ENCODE measurements at places on chromosomes 1 and 21.
A peak's percentile ranks its signal among the peaks of the same experiment; 100 is the strongest.

DNA sequence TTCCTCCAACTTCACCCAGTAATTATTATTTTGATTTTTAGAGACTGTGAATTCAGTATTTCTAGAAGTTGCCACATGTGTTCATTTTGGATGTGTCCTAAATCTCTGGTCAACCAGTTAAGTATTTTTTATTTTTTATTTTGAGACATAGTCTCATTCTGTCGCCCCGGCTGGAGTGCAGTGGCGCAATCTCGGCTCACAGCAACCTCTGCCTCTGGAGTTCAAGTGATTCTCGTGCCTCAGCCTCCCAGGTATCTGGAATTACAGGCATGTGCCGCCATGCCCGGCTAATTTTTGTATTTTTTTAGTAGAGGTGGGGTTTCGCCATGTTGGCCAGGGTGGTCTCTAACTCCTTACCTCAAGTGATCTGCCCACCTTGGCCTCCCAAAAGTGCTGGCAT, 8.0 kb downstream of the MACF1 start:
- no peak for DNase-seq

DNA sequence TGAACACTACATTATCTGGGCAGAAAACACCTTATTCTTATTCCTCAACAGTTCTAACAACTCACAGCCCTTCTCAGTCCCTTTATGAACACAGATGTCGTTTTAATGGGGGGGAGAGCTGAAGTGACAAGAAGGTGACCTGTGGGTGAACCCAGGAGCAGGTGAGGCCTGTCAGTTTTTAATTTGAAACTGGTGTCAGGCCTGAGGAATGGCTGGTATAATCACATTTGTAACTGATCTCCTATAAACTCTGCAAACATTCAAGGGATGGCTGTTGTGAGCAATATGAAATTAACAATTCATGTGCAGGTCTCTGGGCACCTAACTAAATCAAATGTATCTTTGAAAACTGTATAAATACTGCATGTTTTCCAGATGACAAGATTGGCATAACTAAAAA, 362.1 kb upstream of the NR5A2 start:
- DNase-seq = no peak

DNA sequence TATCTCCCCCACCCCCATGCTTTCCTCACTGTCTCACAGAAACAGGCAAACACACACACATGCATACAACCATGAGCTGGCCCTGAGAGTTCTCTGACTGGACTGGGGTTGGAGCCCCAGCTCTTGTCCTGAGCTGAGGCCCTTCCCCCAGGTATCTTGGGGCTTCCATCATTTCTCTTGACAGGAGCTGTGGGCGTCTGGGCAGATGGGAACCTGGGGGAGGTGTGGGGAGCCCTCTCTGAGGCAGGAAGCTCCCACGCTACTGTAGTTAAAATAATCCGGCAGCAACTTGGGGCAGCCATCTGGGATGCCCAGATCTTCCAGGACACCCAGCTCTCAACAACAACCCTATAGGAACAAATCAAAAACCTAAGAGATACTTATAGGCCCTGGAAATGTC, 2.7 kb upstream of the KIF21B start:
- no peak for DNase-seq

GRCh38 chr1:67830928-67831830, 2.1 kb downstream of the GNG12 start:
- peak; percentile 30 for DNase-seq

DNA sequence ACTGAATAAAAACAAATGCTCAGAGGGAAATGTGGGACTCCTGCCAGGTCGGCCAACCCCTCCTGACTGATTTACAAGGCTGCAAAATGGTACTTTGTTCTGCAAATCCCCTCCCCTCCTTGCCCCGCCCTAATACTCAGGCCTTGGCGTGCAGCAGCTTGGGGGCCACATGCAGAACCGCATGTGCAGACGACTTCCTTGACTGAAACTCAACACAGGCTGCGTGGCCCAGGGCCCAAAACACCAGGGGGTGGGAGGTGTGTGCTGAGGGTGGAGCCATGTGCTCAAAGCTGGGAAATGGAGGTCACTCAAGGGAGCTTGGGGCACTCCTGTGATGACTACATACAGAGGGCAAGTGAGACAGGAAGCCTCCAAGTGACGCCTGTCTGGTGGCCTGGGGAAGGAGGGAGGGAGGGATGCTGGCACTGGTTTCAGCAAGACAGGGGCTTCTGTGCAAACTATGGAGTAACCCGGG, 87.2 kb downstream of the MRPL37 start:
- peak; percentile 95 for DNase-seq

DNA sequence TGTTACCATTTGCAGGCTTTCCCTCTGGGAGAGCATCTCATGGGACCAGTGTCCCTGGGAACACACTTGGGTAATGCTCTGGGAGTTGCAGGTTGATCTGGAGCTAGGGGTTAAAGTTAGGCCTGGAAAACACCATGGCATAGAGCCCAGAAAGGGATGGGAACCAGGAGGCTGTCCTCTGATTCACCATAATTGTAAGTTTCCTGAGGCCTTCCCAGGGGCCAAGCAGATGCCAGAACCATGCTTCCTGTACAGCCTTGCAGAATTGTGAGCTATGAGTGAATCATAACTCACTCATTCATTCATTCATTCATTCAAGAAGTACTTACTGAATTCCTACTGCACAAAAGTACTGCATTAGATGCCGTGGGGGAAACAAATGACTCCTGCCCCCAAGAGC, 50.0 kb downstream of the LACTBL1 start:
- no peak for DNase-seq

- DNase-seq = peak; percentile 96
These were observed 28.5 kb upstream of the EPS8L3 start for GRCh38 chr1:109792056-109792831.

DNA sequence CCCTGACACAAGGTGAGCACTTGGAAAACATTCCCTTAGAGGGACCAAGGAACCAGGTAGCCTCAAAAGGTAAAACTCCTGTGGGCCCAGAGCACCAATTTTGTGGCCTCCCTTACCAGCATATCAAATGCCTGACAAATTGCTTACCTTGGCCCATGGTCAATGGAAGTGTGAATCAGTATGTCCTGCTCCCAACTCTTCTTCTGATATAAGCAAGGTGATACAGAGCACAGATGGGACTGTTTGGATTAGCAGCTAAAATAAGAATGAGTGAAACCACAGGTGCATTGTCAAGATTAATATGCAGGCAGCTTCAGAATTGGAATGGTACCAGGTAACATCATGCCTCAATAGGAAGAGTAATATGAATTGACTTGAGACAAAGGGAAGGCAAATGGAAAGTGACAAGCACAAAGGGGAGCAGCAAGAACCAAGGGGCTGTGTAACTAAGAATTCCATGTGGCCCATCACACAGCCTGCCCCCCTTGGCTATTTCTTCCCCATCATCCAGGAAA, 156.8 kb upstream of the KCND3 start:
- DNase-seq = no peak

DNA sequence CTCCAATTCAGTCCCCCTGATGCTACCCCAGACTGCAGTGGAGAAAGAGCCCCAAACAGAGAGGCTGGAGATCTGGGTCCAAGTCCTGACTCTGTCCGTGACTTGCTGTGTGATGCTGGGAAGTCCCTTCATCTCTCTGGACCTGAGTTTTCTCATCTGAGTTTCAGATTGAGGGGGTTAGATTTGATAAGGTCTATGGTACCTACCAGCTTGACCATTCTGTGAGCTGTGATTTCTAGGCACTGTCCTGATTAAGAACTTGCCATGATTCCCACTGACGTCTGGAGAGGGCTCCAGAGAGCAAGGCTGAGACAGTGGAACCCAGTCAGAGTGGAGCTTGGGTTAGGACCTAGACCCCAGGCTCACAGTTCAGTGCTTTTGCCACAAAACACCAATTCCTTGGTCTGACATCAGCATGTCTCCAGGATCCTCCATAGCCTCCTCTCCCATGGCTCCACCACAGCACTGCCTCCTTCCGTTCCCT, 43.8 kb upstream of the DMBX1 start:
- no peak for DNase-seq

- no peak for DNase-seq
These were observed 23.8 kb downstream of the CR1 start for GRCh38 chr1:207519505-207520399.

- DNase-seq = no peak
These were observed 11.5 kb downstream of the DENND1B start for GRCh38 chr1:197763769-197764168.

- peak; percentile 78 for DNase-seq
These were observed 27.2 kb downstream of the XCL1 start for GRCh38 chr1:168603501-168604110.

DNA sequence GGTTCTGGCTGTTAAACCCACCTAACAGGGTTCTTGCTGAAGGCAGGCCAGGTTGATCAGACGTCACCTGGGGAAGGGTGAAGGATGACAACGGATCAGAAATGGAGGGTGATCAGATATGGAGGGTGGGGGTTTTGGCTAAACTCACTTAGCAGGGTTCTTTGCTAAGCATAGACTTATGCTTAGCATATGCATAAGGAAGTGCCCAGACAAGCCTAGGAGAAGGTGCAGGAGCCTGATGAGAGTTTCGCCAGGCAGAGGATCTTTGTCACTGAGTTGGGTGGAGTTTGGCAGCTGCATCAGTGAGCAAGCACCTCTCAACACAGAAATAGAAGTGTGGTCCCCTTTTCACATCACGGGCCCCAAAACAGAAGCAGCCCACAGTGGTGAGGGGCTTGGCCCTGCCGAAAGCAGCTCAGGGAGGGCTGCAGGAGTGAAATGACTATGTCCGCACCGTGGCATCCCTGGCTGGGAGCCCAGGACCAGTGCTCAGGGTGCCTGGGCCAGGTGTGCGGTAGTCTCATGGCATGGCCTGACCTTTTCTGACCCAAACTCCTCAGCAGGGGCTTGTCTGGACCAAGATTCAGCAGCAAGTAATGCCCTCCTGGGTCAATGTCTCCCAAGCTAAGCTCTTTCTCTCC, 101.6 kb downstream of the AJAP1 start:
- no peak for DNase-seq

DNA sequence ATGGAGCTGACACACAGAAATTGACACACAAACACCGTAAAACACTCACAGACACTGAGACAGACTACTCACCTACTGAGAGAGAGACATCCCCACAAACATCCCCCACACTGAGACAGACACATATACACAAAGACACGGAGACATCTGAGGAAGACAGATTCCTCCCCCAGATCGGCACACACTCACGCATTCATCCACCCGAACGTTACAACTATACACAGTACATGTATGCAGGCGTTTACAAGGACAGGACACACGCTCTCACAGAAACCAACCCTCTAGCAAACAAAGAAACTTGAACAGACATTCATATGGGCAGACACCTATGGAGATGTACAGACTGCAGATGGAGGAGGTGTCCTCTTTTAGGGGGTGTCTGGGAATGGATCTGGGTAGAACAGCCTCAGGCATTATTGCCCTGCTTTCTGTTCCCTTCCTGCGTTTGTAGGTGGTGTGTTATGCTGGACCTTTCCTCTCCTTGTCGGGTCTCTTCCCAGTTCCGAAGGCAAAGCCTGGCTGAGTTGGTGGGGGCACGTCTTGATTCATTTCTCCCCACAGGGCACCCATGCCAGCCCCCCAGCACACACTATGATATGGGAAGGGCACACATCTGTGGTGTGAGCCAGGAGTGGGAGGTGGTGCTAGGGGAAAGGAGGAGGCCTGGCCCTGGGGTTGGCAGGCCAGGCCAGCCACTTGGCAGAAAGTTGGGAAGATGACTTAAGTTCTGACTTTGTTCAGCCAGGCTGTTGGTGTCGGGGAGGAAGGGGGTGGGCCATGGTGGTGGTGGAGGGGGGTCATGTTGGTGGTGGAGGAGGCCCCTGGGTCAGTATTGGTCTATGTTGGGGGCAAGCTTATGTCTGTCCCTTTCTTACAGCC, 1.5 kb downstream of the KIRREL1 start:
- peak; percentile 51 for DNase-seq

- no peak for DNase-seq
These were observed 7.5 kb downstream of the MNDA start for GRCh38 chr1:158838660-158839059.

DNA sequence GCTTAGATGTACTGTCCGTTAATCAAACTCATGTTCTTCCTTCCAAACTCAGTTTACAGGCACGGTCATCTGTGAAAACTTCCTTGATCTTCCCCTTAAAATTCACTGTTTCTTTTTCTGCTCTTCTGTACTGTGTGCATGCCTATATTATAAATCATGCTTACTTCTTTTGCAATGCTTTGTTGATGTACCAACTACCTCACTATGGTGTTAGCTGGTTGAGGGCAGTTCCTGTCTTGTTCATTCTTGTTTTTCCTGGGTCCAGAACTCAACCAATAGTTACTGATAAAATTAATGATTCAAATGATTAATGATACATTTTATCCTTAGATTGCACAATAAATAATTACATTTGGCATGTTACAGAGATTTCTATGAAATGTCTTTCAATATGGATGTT, 163.8 kb downstream of the CHRM3 start:
- peak; percentile 7 for DNase-seq

DNA sequence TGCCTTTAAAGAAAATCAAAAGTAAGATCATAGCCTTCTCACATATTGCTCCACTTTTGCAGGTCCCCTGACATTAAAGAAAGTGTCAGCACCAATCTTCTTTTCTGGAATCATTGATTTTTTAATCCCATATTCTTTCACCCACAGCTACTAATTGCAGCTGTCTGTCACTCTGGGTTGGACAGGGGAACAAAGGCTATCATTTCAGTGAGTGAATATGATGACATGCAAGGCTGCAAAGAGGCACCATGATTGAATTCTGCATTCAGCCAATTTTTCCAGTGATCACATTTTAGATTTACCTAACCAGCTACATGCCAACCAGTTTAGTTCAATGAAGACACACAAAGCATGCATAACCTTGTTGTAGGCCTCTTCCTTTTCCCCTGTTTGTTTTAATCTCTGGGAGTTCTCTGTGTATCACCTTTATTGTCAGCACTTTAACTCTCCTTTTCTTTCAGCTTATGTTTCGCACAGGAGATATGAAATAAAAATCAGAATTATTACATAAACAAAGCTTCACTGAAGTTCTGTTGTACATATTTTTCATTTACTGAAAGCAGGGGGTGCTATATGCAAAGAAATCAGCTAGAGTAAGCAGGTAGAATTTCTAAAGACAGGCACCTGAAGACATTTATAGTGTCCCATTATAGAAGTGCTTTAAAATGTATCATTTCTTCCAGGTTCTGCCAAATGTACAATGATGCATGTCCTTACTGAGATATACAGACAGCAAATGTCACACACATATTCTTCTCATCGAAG, 584.8 kb downstream of the PLA2G4A start:
- DNase-seq = peak; percentile 52
